ENCODE measurements at places on chromosomes 1 and 21. TPM values are rescaled to one million over a fixed set of nuclear protein-coding genes. Genes with fewer than 3 reads are reported as not detected.

The SIK1 gene
- total RNA-seq, result 5.2 TPM

The LY9 gene
- total RNA-seq, result 19.6 TPM

- no peak overlapping the region for H3K27ac ChIP-seq
- H3K4me1 ChIP-seq, result no peaks in the 10 kb centered on the region
- peaks cover 41% of the 10 kb centered on the region for H3K27me3 ChIP-seq
- DNase-seq, result no peak
- H3K36me3 ChIP-seq, result no peaks in the 10 kb centered on the region
These were observed 101.9 kb downstream of the PLPP3 start for GRCh38 chr1:56477164-56478111.

DNA sequence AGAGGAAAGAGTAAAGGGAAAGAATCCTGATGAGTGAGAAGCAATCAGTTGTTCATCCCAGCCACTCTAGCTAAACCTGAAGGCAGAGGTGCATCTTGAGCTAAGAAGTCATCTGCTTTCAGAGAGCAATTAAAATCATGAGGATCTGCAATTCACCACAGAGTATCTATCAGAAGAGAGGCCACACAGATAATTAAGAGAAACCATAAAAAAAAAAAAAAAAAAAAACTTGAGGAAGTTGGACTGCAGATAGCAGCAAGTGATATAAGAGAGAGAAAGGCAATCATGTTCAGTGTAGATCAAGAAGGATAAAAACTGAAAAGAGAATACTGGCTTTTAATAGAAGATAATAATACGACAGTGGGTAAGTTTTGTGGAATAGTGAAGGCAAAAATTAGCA, 17.7 kb downstream of the FOXJ3 start:
- H3K4me1 ChIP-seq, result peaks cover 87% of the 10 kb centered on the region
- H3K27ac ChIP-seq, result no peak overlapping the region
- no peak for DNase-seq
- peaks cover 3% of the 10 kb centered on the region for H3K36me3 ChIP-seq
- H3K4me3 ChIP-seq, result no peak overlapping the region
- no peaks in the 10 kb centered on the region for H3K27me3 ChIP-seq

DNA sequence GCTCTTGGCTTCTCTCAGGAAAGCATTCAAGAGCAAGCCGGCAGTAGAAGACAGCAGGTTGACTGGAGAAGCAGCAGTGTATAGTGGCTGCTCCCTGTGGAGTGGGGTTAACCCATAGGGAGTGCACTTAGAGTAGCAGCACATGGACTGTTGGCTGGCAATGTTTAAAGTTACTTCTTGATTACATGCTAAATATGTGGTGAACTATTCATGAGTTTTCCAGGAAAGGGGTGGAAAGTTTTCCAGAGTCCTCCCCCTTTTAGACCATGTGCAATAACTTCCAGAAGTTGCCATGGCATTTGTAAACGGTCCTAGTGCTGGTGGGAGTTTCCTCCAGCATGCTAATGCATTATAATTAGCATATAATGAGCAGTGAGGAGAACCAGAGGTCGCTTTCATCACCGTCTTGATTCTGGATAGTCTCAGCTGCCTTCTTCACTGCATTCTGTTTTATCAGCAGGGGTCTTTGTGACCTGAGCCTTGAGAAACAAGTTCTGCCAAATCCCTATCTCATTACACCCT, 131.8 kb downstream of the CCDC185 start:
- H3K27me3 ChIP-seq, result no peaks in the 10 kb centered on the region
- no peak for DNase-seq

DNA sequence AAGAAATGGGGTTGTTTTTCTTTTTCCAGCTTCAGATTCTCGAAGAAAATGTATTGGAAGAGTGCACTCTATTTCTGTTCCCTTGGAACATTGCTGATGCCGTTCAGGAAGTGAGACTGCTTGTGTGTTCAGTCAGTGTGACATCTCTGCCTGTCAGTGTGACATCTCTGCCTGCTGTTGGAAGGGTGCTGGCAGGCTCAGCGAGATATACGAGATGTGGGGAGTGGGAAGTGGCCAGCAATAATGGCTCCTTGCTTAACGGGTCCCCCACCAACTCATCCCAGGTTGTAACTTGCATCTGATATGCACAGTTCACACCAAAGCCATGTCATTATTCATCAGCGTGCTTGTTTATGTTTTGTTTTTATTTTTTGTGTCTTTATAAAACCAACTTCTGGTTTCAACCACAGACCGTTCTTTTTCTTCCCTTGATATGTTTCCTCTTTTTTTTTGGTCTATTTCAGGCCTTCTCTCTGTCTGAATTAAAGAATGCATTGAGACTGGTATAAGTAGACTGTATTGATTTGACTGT, 145.4 kb downstream of the GALNT2 start:
- peaks cover 56% of the 10 kb centered on the region for H3K4me1 ChIP-seq
- peak overlapping the region; percentile 53 for H3K27ac ChIP-seq
